Left ventricle myocardium inferior (tissue), 1 donor: ENCODE measurements at places on chromosomes 5 and 9. TPM values are rescaled to one million over a fixed set of nuclear protein-coding genes. Genes with fewer than 3 reads are reported as not detected.

SLC36A2 gene
- 0.16 TPM for total RNA-seq

AGPAT2 gene
- total RNA-seq, result 48.8 TPM

PDE6A gene
- total RNA-seq, result 0.22 TPM

PDLIM4 gene
- 4.8 TPM for total RNA-seq

ELAVL2 gene
- 0.08 TPM for total RNA-seq

IL17B gene
- not detected for total RNA-seq

GRXCR2 gene
- total RNA-seq, result 1.1 TPM

ZNF169 gene
- total RNA-seq, result 1.3 TPM

FOXD4L5 gene
- 0.08 TPM for total RNA-seq

HSPB3 gene
- 418 TPM for total RNA-seq

PCDH1 gene
- total RNA-seq, result 16.1 TPM

LCP2 gene
- 3.9 TPM for total RNA-seq

SVEP1 gene
- total RNA-seq, result 8.8 TPM

NIM1K gene
- 0.25 TPM for total RNA-seq
